Stimulated activated CD8-positive, alpha-beta memory T cell treated with anti-CD3 and anti-CD28 coated beads, Interleukin-2, amount 100 ng/mL, for 1 hour (primary cell): ENCODE measurements at places on chromosomes 11 and 22.

GRCh38 chr11:13358596-13359270 is 81.1 kb downstream of the BMAL1 start:
- no peak for DNase-seq

DNA sequence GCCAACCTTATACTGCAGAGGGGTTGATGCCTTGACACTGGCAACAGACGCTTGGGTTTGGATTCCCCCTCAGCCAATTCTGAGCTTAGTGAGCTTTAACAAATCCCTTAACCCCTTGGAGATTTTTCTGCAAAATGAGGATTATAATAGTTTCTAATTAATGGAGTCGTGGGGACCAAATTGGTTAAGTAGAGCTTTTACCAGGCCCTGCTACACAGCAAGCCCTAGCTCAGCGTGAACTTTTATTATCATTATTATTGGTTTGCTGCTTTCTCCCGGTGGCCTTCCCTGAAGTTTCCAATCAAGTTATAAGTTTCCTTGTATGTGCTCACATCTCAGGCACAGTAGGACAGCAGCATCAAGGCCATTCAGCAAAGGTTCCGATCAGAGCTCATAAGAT is 156.6 kb upstream of the GUCY1A2 start:
- DNase-seq = no peak

GRCh38 chr11:63705526-63705925 is 24.2 kb downstream of the RTN3 start:
- DNase-seq = no peak

DNA sequence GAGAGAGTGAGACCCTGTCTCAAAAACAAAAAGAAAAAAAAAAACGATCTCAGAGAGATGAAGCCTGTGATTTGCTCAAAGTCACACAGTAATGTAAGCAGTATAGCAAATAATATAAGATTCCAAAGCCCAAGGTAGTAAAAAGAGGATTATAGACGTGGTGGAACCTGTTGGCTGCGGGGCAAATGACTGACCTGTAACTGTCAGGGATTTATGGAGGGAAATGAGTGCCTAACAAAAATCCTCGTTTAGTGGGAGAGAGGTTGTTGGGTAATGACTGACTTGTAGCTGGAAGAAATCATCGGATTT is 723 bp upstream of the CLP1 start:
- DNase-seq = no peak

DNA sequence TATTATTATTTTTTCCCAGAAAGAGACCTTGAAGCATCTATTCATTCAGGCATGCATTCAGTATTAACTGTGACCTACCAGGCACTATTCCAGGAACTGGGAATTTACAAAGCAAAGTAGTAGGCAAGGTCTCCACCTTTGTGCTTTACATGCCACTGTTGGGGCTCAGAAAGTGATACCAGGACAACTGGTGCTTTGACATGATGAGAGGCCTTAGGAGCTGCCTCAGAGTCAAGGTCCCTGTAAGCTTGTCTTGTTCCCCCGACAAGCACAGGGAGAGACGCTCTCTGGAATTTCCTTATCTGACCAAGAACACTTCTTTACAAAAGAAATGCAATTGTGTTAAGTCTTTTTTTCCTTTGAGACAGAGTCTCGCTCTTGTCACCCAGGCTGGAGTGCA is 2.3 kb upstream of the HMOX1 start:
- DNase-seq = no peak

GRCh38 chr11:98455500-98456307 is 565.0 kb upstream of the CNTN5 start:
- no peak for DNase-seq

GRCh38 chr11:12809864-12810567 is 135.8 kb downstream of the TEAD1 start:
- DNase-seq = no peak
